NCI-H446 treated with DMSO at 0.1 percent for 48 hours (cell line): ENCODE measurements at places on chromosomes 12 and 14.

DNA sequence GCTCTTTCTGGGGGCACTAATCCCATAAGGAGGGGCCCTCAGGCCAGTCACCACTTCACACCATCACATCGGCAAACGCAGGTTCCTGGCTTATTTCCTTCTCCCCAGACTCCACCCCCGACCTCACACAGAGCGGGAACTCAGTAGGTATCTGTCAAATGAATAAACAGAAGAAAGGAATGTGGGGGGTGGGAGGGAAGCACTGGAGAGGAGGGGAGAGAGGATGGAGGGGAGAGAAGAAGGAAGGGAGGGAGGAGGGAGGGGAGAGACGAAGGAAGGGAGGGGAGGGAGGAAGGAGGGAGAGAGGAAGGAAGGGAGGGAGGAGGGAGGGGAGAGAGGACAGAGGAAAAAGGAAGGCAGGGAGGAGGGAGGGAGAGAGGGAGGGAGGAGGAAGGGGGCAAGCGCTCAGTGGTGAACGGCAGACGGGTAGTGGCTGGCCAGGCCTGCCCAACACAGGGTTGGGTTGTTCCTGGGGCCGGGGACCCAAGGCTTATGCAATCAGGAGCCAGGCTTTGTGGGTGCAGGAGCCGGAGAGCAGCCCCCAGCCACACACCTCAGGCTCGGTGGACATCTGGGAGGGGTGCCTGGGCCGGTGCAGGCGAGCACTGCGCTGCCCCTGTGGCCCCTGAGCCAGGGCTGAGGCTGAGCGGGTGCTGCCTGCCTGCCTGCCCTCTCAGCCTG lies 52.6 kb upstream of the FBRSL1 start:
- no peak for DNase-seq

GRCh38 chr14:34372786-34373185 lies 89.3 kb downstream of the SPTSSA start:
- DNase-seq: no peak

GRCh38 chr14:104869669-104870367 lies 4.8 kb downstream of the CEP170B start:
- no peak for DNase-seq

DNA sequence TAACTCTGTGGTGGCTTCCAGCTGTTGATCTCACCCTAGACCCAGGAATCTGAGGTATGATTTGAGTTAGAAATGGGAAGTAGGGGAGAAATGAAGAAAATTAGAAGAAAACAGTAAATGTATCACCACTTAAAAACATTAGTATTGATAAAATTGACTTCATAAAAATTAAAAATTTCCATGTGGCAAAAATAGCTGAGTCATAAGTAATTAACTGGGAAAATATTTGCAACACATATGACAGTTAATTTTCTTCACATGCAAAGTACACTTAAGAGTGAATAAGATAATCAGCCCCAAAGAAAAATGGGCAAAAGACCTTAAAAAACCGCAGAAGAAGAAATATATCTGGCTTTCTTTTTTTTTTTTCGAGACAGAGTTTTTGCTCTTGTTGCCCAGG lies 25.5 kb upstream of the ADIPOR2 start:
- DNase-seq: no peak

- no peak for DNase-seq
These were observed 75.3 kb upstream of the OR4E1 start for GRCh38 chr14:21748869-21749303.

DNA sequence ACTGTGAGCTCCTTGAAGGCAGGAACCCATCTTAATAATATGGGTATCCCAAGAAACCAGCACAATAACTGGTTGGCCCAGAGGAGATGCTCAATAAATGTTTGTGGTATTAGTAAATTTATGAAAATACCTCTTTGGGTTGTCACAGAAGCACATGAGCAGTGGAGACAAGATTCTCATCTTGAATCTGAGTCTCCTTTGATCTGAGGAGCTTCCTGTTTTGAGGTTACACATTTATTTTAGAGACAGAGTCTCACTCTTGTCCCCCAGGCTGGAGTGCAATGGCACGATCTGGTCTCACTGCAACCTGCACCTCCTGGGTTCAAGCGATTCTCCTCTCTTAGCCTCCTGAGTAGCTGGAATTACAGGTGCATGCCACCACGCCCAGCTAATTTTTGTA lies 247.4 kb downstream of the NRXN3 start:
- DNase-seq: no peak

GRCh38 chr12:25959071-25959961 lies 834 bp downstream of the RASSF8 start:
- no peak for DNase-seq

GRCh38 chr14:105944632-105945610 lies 418.5 kb downstream of the TMEM121 start:
- DNase-seq: peak; percentile 3

DNA sequence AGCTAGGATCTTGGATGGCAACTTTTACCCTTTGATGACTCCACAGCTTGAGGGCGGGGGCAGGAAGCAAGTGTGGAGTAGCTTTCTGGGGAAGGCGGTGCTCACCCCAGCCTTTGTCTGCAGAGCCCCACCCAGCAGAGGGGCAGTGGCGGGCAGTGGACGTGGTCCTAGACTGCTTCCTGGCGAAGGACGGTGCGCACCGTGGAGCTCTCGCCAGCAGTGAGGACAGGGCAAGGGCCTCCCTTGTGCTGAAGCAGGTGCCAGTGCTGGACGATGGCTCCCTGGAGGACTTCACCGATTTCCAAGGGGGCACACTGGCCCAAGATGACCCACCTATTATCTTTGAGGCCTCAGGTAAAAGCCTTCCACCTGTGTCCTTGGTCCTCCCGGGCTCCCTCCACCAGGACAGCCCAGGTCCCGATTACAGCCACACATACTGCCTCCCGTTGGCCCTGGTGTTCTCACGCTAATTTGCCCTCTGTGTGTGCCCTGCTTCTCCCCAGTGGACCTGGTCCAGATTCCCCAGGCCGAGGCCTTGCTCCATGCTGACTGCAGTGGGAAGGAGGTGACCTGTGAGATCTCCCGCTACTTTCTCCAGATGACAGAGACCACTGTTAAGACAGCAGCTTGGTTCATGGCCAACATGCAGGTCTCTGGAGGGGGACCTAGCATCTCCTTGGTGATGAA lies 1.2 kb downstream of the TAPBPL start:
- no peak for DNase-seq

DNA sequence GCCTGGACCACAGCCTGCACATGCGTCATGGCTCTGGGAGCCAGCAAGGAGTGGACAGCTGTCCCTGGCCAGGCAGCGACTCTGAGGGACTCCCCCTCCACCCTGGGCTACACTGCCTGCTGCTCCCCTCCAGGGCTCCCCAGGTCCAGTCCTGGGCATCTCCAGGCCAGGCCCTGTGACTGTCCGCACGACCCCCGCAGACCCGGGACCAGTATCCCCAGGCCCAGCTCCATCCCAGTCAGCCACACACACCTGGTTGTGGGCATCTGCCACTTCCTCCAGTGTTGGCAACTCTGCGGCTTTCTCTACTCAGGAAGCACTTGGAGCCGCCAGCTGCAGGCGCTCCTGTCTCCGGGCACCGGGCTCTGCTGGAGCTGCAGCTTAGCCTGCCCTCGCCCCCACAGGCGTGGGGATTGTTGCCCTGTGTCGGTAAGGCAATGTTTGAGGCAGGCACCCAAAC lies 2.4 kb downstream of the ULK1 start:
- DNase-seq: no peak

- DNase-seq: no peak
These were observed 24.1 kb downstream of the PRIMA1 start for GRCh38 chr14:93764211-93764659.

GRCh38 chr14:103630364-103631108 lies 1.5 kb downstream of the KLC1 start:
- no peak for DNase-seq

GRCh38 chr14:100442036-100442435 lies 118.9 kb downstream of the SLC25A47 start:
- DNase-seq: no peak

DNA sequence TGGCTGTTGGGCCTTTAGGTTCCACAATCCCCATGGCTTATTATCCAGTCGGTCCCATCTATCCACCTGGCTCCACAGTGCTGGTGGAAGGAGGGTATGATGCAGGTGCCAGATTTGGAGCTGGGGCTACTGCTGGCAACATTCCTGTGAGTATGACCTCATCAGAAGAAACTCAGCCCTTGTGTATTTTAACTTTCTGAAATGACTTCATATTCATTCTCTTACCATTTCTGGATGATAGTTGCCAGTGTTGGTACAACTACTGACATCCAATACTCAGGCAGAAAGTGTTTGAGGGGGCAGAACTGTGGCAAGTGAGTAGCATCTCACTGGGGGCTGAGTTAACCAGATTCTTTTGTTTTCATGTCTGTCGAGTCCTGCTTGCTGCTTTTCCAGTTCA lies 2.3 kb downstream of the DAZAP2 start:
- no peak for DNase-seq

DNA sequence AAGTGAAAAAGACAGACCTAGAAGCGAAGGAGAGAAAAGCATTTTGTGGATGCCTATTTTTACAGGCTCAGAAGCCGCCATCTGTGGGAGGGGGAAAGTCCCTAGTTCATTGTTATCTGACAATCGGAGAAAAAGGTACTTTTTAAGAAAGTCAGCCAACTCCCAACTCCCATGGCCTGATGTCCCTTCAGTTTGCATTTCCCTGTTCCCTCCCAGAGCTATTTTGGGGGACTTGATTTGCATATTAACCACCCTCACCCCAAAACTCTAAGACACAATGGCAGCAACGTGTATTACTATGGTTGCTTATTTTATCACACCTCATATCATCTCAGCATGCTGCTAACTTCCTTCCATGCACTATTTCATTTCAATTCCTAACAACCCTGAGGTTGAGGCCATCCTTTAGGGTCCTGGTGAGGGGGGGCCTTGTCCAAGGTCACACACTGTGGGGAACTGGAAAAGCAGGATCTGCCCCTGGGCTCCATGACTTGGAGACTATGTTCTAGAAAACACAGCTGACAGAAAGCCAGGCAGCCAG lies 18.7 kb downstream of the HVCN1 start:
- DNase-seq: no peak

DNA sequence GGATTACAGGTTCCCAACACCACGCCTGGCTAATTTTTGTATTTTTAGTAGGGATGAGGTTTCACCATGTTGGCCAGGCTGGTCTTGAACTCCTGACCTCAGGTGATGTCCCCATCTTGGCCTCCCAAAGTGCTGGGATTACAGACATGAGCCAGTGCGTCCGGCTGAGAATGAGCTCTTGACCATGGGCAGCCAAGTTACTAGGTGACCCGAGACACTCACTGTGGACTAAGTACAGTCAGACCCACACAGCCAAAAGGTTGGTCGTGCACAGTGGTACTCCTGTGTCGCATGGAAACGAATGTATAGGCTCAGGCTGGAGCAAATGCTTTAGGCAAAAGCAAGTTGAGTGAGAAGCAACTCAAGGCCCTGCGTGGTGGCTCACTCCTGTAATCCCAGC lies 21.0 kb downstream of the DLK1 start:
- no peak for DNase-seq

GRCh38 chr14:66649498-66649897 lies 141.6 kb downstream of the GPHN start:
- DNase-seq: no peak

DNA sequence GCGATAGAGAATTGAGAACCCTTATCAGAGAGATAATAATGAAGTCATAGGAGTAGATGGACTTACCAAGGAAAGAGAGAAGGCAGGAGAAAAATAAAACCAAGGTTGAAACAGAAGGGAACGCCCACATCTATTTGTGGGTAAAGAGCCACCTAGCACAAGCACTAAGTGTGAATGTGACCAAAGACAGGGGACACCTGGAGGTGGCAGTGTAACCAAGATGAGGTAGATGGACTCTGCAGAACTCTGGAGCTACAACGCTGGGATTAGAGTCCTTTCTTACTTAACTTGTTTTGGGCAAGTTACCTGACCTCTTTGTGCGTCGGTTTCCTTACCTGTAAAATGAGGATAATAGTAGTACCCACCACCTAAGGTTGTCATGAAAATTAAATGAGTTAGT lies 101.9 kb downstream of the SLC5A8 start:
- no peak for DNase-seq

DNA sequence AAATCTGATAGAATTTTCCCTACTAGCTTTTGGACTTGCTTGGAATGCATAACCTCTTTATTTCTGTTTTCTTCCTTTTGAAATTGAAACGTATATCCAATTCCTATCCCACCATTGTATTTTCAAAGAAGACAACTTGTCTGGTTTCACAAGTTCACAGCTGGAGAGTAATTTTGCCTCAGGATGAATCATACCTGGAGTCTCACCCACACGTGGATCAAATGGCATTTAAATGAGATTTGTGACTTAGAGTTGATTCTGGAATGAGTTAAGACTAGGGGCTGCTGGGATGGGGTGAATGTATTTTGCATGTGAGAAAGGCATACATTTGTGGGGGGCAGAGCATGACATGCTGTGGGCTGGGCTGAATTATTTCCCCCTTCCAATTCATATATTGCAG lies 516.5 kb upstream of the MGAT4C start:
- DNase-seq: no peak

GRCh38 chr14:100436745-100437406 lies 113.7 kb downstream of the SLC25A47 start:
- DNase-seq: peak; percentile 54

DNA sequence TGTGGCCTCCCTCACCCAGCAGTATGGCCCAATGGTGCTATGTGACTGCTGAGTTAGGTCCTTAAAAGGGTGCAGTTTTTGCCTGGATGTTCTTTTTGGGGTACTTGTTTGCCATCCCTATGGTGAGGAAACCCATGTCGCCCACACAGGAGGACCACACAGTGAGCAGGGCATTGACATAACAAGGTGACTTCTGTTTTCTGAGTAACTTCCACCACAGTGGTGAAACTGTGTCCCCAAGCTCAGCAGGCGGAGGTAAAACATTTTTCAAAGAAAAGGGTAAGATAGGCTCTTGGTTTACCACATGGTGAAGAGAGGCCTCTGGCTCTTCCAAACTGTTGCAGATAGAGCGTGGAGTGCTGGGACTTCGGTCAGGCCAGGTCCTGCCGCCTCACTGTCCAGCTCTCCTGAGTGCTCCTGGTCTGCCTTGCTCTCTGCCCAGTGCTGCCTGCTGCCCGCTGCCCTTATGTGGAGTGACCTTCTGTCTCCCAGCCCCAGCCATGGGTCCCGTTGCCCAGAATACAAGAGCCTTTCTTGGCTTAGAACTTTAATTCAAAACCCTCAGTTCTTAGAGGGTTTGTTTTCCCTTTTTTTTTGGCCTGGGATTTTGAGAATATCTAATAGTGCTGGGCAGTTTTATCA lies 54.0 kb downstream of the TRAF3 start:
- no peak for DNase-seq

DNA sequence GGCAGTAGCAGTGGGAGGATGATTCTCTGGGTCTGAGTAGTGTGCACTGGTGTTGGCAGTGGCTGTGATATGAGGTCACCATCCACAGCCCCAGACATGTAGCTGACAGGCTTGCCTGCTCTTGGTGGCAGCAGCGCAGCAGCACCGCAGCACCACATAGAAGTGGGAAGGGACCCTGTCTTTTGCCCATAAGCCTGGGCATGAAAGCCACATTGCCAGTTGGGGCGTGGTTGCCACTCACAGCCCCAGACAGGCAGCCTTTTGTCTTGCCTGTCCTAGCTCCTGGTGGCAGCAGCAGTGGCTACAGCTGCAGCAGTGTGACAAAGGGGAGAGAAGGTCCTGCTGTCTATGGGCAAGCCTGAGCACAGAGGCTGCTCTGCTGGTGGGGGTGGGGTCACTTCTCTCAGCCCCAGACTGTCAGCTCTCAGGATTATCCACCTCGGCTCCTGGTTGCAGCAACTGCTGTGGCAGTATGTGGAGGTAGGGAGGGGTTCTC lies 71.5 kb downstream of the BRMS1L start:
- DNase-seq: no peak
